NCI-H146 (cell line): ENCODE measurements at places on chromosomes 4 and X.

DNA sequence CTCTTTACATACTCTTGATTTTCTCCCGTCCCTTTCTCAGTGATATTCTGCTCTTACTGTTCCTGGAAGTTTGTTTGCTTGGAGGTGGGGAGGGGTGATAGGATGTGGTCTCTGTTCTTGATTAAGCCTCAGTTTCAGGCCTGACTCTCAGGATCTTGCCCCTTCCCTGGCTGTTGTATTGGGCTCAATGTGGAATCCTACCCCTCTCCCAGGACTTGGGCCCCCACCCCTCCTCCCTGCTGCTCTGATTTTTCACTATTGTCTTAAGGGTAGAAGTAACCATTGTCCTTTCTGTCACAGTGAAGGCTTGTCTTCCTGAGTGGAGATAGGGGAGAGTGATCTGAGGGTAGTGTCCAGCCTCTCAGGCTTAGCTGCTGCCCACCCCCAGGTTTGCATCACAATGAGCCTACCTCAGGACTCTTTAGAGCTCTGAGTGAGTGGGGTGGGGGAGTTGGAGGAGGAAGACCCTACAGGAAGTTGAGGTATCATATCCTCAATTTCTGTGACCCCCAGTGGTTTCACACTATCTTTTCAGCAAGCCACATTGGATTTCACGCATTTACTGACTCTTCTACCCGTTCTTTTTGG lies 16.5 kb downstream of the CDKL5 start:
- no peak for DNase-seq

GRCh38 chr4:173243917-173244658 lies 75.5 kb downstream of the GALNT7 start:
- DNase-seq, result peak; percentile 42

GRCh38 chr4:54744487-54744886 lies 86.7 kb downstream of the KIT start:
- no peak for DNase-seq

DNA sequence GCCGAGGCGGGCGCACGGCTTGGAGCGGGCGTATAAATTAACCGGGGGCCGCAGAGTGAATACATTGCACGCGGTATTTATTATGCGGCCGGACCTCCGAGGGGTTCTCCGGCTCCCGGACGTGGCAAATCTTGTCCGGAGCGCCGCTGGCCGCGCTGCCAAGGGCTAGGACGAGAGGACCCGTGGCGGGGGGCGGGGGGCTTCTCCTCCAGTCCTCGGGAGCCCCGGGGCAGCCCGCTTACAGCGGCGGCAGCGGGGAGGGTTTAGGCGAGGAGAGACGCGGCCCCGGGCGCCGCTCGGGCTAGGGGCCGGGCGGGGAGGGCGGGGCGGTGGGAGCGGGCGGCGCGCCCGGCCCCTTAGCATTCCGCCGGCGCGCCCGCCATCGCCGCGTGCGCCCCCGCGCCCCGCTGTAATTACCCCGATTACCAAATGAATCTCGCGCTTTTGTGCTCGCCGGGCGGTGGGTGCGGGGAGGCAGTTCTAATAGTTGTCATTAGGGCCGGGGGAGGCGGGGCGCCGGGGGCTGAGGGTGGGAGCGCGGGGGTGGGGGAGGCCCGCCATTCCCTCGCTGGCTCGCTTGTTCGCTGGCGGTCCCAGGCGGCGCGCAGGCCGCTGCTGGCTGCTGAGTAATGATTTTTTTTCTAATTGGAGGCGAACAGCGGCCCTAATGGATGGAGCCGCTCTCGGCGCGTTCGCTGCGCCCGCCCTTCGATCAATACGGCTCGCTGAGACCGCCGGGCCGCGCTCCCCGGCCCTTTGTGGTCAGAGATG lies 276.6 kb downstream of the BCOR start:
- peak; percentile 81 for DNase-seq

GRCh38 chr4:47705326-47705981 lies 132.4 kb downstream of the CORIN start:
- DNase-seq, result peak; percentile 68

DNA sequence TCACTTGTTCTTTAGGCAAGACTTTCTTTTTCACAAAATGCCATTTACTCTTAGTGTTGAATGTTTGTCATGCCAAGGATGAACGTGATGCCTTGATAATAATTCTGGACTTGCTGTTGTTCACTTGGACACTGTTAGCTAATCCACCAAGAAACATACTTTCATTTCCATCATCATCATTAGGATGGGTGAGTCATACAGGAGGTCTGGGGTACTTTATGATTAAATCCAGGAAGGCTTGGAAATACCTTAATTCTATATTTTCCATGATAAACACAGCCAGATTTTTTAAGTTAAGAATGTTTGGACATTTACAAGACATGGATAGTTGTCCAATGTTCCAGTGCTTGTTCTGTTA lies 260.7 kb upstream of the GIMD1 start:
- DNase-seq, result no peak

GRCh38 chrX:47578692-47579091 lies 3.5 kb upstream of the TIMP1 start:
- DNase-seq, result no peak

DNA sequence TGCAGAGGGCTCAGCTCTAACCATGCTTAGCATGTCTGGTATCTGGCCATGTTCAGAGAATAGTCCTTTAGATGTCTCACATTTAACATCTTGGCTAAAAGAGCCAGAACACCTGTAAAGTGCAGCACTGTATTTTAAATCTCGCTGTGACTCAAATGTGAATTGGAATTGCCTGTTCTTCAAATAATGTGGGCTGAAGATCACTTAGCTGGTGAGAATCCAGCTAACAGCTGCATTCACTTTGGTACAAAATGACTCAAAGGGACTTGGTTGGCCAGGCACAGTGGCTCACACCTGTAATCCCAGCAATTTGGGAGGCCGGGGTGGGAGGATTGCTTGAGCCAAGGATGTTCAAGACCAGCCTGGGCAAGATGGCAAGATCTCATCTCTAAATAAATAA lies 63.5 kb upstream of the PLAC8 start:
- DNase-seq, result no peak

DNA sequence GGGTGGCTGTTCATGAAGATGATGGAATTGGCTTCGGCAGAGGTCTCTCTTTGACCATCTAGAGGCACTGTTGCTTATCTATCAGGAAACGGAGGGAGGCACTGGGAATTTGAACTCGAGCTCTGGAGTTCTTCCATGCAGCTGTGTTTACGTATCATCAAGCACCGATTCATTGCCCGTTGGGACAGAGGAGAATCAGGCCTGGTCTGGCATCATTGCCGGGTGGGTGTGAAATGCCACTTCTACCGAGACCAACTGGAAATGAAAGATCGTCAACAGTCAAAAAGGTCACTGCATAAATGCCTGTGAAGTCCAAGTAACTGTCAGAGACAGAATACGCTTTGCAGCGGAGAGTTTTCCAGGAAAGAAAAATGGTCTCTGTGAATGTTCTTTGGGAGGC lies 166.9 kb downstream of the ASMT start:
- DNase-seq, result no peak

GRCh38 chr4:80309294-80310004 lies 26.1 kb upstream of the CFAP299 start:
- DNase-seq, result no peak

GRCh38 chr4:5738061-5738460 lies 27.1 kb downstream of the EVC start:
- no peak for DNase-seq

DNA sequence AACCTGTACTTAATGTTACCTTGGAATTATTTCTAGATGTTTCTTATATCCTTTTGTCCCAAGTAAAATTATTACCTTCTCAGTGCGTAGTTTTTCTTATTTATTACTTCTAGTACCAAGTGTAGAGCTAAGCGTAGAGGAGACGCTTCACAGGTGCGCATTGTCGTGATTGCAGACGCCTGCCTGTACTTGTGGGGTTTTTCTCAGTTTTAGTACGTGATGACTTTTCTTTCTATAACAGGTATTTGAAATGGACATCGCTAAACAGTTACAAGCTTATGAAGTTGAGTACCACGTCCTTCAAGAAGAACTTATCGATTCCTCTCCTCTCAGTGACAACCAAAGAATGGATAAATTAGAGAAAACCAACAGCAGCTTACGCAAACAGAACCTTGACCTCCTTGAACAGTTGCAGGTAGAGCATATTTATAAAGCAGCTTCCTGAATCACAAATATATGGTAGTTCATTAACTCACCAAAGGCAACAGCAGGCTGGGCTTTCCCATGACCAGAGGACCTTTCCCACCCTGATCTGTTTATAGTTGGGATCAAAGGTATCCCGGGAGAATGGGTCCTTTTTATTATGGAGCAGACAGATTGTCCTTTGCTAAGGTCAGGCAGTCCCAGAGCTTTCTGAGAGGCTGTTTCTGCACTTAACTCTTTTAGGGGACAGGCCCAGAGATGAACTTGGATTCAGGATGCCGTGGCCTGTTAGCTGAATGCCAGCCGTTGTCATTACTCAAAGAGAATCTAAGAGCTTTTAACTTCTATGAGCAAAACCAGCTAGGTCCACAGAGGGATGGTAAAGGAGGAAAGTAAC lies 172.9 kb downstream of the PTTG2 start:
- DNase-seq, result no peak

DNA sequence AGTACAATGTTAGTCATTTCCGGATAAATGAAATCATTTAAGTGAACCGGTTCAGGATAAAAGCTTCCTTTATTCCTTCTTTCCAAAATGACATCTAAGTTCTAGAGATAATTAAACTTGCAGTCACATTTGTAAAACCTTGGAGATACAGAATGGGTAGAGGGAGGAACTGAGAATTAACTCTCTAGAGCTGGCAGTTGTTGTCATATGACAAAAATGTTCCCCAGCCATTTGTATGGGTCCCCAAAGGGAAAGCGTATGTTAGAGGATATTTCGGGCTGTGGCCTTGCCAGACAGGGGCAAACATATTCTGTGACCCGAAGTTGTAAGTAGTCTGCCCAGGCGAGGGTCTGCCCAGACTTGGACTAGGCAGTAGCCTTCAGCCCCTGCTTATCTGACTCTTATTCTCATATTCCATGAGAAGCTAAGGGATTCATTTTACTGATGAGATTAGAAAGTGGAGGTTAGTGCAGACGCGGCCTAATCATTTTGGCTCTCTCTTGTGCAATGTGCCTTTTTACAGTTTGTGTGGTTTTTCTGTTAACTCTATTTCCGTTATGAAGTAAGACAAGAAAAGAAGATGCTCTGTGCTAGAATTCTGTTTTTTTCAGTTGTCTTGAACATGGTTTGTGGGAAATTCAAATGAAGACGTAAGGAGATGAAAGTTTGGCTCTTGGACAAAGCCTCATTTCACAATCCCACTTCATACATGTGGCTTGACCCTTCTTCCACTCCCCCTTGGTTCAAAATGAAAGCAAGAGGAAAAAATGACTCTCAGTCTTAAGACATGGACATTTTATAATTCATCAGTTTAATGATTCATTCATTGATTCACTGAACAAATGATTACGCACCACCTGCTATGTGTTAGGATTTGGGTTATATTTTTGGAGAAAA lies 2394.2 kb upstream of the AGA start:
- no peak for DNase-seq

GRCh38 chr4:106864231-106864630 lies 171.9 kb downstream of the DKK2 start:
- DNase-seq, result no peak

- no peak for DNase-seq
Observed at GRCh38 chr4:99655308-99656081, 2.1 kb downstream of the C4orf54 start.

DNA sequence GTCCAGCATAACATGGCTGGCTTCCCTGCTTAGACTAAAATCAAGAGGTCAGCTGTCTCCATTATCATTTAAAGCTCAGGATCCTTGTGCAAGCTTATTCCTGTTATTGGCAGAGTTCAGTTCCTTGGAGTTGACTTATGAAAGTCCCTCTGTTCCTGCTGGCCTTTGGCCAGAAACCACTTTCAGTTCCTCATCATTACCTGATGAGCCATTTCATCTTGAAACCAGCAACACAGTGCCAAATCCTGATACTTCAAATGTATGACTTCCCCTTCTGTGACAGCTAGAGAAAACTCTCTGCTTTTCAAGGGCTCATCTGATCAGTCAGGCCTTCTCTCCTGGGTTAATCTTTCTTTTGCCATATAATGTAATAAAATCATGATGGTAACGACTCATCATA lies 110.6 kb upstream of the FSTL5 start:
- no peak for DNase-seq

- DNase-seq, result no peak
Observed at GRCh38 chr4:159337041-159337440, 234.2 kb downstream of the RAPGEF2 start.
